ENCODE measurements at places on chromosomes 1 and 21.

- no peak for DNase-seq
Measured at GRCh38 chr1:176575991-176576390, 113.0 kb downstream of the PAPPA2 start.

DNA sequence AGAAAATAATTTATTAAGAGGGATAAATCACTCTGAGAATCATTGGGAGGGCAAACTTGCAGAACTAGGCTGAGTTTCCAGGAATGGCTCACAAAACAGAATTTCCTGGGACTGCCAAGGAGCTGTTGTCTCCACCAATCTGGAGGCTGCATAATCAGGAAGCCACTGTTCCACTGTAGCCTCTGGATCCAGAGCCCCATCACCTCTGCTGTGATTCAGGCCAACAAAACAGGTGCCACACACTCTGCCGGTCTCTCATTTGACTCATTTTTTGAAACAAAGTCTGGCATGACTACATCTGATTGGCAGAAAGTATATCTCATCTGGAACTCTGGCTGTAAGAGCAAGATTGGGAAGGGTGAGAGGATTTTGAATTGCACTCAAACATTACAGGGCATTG is 178.9 kb upstream of the C1orf105 start:
- no peak for DNase-seq

GRCh38 chr21:18191139-18191538 is 53.5 kb upstream of the CHODL start:
- no peak for DNase-seq

DNA sequence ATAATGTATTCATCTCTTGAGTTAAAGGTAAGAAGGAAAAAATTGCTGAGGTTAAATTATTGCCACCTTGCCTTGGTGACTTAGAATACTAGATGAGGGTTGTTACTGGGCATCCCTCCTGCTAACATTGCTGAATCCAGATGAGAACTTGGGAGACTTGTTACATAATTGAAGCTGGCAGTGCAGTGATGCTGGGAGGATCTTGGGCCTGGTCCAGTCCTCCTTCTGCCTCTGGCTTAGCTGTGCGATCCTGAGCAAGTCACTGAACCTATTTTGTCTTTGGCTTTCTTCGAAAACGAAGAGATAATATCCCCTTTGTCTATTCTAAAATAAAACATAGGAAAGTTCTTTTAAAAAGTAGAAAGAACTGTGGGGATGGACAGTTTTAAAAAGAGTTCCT is 244.9 kb upstream of the NRIP1 start:
- DNase-seq = no peak

DNA sequence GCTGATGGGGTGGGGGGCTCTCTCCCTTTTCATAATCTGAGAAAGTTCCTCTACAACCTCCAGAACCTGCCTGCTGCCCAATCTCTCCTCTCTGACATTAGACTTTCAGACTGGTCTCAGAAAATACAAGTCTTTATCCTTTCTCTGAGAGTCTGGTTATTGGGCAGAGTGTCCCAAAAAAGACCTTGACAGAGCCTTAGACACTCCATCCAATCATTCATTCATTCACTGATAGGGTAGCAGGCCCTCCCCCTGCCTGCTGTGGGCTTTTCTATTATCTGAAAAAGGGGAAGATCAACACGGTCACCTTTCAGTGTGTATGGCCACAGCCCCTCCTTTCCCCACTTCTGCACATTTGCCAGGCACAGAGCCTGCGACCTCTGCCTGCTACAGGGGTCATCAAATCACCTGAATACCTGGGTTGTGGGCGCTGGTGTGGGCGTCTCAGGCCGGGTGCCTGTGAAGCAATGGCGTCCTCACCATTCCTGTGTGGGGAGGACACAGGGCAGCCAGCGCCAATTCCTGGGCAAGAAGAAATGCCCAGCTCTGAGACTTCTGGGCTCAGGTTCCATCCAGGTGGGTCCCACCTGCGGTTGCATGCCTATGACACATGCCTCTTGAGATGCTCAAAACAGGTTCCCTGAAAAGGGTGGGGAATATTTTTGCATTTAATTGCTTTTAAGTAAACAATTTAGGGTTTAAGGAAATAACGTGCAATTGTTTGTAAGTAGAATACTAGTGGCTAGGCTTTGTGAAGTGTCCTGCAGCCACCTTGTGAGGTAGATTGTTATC is 52.8 kb downstream of the ELK4 start:
- no peak for DNase-seq

GRCh38 chr1:203343956-203344754 is 6.8 kb downstream of the FMOD start:
- no peak for DNase-seq

- no peak for DNase-seq
Measured at GRCh38 chr1:65997693-65998092, 205.0 kb downstream of the PDE4B start.

GRCh38 chr1:87127581-87127980 is 201.1 kb upstream of the LMO4 start:
- DNase-seq = no peak

DNA sequence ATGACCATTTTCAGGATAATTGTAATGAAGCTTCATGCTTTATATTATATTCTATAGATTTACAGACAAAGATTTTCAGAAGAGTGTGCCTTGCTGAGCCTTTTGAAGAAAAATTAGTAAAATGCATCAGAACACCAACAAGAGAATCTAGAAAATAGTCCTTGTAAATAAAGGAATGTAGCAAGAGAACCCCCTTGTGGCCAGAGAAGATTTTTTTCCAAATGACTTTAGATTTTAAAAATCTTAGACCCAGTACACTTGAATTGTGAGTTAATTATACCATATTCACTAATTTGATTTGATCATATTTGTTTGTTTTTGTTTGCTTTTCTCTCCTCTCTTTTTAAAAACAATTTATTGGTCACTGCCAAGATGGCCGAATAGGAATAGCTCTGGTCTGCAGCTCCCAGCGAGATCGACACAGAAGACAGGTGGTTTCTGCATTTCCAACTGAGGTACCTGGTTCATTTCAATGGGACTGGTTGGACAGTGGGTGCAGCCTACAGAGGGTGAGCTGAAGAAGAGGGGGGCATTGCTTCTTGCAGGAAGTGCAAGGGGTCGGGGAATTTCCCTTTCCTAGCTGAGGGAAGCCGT is 12.8 kb upstream of the IFI44L start:
- DNase-seq = no peak

DNA sequence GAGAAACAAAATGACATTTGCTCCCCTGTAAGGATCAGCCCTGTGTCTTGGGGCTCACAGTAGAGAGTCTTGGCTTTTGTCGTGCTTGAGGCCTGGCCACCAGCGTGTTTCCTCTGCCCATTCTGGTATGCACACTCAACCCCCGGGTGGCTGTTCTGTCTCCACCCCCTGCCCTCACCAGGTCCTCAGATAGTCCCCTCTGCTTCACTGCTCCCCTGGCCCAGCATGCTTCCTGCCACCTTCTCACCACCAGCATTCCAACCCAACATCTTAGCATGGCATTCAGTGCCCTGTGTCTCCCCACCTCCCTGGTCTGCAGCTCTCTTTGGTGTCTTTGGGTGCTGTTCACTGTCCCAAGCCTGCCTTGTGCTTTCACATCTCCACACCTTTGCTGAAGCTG is 16.2 kb downstream of the ZNF362 start:
- DNase-seq = no peak

GRCh38 chr21:27429710-27430341 is 462.9 kb upstream of the ADAMTS5 start:
- no peak for DNase-seq

DNA sequence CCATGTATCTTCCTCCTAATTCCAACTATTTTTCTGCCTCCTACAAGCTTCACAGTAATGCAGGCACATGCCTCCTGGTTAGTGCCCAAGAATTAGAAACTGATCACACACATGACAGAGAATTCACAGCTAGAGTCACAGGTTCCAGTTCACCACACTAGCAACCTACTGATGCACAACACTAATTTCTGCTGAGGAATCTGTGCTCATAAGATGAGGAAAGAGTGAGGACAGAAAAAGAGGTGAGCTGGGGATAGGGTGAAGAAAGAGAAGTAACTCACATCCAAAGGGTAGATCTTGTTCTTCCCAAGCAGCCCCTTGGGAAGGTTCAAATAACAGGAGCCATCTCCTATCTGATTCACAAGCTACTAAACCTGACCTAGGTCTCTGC is 61.3 kb downstream of the PUM1 start:
- no peak for DNase-seq

DNA sequence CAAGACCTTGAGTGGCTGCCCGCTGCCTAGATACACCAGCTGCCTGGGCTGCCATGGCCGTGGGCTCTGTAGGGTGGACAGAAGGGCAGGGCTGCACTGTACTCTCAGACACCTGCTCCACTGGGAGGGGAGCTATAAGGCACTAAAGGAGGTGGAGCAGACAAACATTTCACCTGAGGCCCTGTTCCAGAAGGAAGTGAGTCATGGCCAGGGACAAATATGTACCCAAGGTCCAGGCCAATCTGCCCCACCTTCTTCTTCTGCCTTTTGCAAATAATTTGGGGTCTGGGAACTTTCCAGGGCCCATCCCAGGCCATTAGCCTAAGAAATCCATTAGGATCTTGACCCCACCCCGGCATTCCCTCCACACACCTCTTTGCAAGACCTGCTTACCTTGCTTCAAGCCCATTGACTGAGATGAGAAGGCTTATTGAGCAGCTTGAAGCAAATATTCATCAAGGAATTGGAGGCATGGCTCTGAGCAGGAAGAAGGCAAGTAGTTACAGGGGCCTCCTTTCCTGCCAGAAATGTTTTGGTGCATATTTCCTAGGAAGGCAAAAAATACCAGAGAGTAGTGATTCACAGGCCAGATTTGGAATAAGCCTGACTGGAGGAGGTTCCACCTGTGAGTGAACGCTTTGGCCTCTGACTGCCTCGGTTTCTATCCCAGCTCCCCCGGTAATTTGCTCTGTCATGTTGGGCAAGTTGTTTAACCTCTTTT is at the start of gene CAPN8:
CAPN8 (minus strand) TSS at position 110 of the 721 bp plus-strand sequence; CDS start at position 55, 55 bp downstream.
- DNase-seq = no peak

DNA sequence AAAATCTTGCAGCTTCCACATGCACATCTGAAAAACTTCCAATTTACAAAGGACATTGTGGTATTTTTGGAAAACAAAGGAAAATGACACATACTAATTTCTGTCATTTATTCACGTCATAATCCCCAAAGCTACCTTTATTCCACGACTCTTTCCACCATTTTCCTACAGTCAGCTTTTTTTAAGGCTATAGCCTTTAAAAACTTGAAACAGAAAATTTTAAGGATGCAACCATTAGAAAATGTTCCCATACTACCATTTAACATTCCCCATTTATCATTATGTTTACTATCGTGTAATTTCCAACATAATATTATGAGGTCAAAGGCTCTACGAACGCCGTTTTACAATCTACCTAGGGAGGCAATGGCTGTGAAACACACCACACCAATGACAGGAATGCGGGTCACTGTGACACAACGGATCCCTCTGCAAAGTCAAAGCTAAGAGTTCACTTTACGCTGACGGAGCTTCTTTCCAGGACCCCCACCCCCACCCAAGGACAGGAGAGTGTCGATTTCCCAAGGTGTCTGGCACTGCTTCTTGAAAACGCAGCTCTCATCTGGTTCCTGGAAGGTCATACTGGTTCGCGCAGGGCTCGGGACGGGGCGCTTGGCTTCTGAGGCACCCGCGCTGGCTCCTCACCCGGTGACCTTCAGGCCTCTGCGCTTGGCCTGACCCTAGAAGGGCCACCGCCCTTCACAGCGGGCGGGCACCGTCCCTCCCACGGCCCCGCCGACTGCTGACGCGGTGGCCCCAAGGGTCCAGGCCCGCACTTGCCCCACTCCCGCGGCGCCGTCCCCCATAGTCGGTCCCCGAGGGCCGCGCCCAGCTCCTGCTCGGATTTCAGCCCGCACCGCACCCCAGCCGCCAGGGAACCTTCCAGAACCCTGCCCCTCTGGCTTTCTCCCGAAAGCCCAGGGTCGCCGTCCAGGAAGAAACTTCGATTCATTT is 50.5 kb upstream of the ATF3 start:
- no peak for DNase-seq

DNA sequence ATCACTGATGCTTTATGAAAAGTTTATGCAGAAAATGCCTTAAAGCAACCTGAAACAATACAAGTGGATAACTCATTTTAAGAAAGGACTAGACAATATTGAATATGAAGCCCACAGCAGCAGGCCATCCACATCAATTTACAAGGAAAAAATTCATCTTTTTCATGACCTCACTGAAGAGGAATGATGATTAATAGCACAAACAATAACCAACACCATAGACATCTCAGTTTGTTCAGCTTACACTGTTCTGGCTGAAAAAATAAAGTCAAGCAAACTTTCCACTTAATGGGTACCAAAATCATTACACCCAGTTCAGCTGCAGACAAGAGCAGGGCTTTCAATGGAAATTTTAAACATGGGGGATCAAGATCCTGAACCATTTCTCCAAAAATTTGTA is 380.6 kb upstream of the NEGR1 start:
- no peak for DNase-seq

- no peak for DNase-seq
Measured at GRCh38 chr1:79059341-79059740, 52.8 kb upstream of the ADGRL4 start.

Data from B cell (primary cell).